ENCODE measurements at places on chromosomes 3 and 15.
A peak's percentile ranks its signal among the peaks of the same experiment; 100 is the strongest.

GRCh38 chr3:158679547-158680000, 7.1 kb upstream of the LXN start:
- no peak for DNase-seq

- no peak for DNase-seq
Observed at GRCh38 chr3:33791477-33792166, 6.8 kb upstream of the PDCD6IP start.

DNA sequence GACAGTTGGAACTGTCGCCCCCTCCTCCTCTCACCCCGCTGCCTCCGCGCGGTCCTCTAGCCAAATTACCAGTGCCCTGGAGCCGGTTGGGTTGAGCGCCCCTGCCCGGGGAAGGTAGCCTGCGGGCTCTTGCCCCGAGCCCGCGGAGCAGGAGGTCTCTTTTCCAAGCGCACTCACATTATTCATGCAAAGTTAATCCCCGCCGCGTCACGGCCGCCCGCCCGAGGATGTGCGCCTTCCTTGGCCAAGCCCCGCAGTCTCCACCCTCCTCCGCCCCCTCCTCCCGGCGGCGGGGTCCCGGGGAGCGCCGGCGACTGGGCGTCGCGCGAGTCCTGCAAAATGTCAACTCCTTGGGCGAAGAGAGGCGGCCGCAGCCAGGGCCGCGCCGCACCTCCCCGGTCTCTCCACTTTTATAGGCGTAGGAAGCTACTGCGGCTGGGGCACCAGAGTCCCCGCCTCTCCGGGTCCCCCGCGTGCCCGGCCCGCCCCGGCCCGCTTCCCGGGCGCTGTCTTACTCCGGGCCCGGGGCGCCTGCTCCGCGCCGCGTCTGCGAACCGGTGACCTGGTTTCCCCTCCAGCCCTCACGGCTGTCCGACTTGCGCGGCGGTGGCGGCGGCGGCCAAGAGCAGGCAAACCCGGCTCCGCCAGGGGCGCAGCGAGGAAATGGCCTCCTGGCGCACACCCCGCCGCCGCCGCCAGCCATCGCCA, at the start of gene THRB:
Gene THRB (minus strand): TSS at position 233 of the 708 bp plus-strand sequence.
- no peak for DNase-seq

DNA sequence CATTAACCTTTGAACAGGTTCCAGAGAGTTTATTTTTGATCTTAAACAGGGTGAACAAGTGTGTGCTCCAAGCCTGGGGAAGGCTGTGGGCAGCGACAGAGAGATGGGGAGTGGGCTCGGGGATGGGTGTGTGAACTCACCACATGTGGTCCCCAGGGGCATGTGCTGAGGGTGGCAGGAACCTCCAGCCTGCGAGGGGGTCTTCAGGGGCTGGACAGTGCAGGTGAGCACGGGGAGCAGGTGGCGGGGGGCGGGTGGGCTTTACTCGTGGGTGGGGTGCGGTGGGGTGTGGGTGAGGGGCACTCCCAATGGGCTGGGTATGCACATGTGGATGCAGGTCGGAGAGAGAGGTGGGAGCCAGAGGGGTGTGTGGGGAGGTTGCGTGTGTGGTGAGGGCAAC, 9.6 kb upstream of the NTRK3 start:
- no peak for DNase-seq

DNA sequence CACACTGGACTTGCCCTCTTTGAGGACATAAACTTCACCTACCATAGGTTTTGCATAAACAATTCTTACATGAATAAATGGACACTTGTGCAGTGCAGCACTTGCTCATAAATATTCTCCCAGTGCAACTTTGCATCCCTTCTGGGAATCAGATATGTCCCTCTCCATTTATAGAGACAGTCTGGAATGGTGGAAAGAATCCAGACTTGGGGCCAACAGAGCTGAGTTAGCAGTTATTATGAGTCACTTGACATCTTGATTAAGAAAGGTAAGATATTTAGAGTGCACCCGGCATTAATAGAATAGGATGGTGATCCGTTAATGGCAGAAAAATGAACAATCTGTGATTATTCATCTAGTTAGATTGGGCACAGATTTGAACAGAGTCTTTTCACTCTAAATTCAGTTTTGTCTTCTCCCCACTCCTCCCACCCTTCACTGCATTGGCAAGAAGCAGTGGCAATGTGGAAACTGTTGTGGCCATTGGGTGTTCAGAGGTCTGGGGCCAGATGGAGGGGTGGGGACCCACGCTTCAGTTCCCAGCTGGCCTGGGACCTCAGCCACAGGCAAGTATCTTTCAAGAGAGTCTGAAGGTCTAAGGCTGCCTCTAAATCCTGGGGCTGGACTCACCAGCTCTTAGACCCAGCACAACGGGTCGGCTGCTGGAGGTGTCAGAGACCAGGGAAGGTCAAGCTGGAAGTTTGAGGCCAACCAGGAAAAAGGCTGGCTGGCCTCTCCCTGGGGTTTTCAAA, 58.9 kb upstream of the KY start:
- no peak for DNase-seq

DNA sequence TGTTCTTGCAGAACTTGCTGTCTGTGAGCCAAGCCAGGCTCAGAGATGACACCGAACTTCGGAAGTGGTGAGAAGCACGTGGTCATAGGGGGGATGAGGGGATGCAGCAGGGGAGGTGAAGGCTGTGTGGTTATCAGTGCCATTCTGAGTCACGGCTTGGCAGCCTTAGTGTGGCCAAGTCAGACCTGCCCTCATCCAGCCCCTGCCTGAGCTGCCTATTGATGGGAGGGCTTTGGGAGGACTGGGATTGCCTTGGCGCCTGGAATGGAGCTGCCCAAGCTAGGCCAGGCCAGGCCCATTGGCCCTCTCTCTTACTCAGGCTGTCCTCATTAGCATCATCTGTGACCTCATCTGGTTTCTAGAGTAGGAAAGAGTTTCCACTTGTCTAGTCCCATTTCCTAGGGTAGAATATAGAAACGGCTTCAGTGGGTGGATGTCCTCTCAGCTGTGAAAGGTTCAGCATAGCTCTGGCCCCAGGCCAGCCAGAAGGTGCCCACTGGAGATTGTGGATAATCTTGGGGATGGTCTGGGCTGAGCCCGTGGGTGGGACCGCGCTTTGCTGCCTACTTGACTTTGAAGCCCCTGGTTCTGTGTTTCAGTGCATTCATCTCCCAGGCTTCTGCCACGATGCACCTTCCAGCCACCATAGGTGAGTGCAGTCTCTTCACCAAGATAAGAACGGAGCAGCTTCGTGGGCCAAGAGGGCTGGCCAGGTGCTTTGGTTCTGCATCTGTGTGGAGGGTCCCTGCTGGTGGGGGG, 7.2 kb downstream of the FAH start:
- DNase-seq = no peak

DNA sequence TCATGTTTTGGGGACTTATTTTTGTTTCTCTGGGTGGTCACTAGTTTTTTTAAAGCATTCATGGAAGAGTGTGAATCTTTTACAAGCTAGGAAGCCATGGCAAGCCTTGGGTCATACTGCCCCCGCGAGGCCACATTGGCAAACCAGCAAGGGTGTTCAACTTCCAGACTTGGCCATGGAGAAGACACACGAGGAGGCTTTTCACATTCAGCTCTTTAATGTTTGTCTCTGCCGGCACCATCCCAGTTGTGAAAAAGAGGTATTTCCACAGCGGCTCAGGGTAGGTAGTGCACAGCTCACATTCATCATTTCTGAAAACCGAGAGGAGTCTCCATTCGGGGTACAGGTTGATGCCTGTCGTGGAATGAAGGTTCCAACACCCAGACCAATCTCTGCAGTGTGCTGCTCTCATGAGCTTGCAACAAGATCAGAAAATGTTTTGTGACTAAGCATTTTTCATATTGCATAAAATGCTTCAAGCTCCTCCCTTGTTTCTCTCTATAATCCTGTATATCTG, 7.7 kb downstream of the CCR5 start:
- DNase-seq = peak; percentile 56

GRCh38 chr15:75947092-75947491, 43.4 kb downstream of the FBXO22 start:
- DNase-seq = no peak

DNA sequence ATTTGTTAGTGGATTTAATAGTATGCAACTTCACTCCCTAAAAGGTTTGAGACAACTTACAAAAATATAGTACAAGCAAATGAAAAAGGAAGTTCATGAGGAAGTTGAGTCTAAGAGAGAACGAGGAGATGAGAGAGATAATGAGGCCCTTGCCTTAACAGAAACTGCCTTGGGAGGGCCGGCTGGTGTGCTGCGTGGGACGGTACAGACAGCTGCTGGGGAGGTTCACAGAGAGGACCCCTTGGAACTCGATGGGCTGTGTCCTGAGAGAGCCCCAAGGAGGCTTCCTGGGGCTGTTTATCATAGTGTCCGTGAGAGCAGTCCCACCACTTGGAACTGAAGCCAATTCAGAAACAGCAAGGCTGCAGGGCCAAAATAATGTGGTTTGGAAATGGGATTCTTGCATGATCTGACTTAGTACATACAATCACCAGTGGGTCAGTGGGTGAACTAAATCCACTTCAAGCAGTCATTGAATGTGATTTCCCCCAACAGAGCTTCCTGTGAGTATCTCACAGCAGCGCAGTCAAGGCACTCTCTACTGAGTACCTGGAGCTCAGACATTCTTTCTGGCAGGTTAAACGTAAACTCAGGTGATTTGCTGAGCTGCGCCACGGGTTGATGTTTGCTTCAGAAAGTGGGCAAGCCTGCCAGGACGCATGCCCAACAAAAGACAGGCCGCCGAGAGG, 90.8 kb downstream of the CRTC3 start:
- peak; percentile 50 for DNase-seq

DNA sequence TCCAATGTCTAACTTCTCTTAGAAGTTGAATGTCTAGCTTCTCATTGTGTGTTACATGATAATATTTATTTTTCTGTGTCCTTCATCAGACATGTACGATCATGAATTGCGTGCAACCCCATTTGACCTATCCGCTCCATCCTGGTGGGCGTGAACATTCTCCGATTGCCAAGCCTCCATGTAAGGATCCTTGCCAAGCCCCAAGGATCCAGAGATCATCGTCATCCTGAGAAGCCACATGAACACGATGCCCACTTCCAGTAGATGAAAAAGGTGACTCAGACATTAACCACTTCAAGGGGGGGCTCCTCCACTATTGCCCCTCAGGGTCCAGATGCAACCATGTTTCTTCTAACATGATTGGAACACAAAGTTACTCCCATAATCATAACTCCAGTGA, 25.5 kb upstream of the KNG1 start:
- DNase-seq = no peak

- no peak for DNase-seq
Observed at GRCh38 chr3:99638167-99638948, at the start of gene COL8A1. Gene COL8A1 (plus strand): TSS chr3:99638594. CDS start chr3:99790683, 152,089 bp downstream.

DNA sequence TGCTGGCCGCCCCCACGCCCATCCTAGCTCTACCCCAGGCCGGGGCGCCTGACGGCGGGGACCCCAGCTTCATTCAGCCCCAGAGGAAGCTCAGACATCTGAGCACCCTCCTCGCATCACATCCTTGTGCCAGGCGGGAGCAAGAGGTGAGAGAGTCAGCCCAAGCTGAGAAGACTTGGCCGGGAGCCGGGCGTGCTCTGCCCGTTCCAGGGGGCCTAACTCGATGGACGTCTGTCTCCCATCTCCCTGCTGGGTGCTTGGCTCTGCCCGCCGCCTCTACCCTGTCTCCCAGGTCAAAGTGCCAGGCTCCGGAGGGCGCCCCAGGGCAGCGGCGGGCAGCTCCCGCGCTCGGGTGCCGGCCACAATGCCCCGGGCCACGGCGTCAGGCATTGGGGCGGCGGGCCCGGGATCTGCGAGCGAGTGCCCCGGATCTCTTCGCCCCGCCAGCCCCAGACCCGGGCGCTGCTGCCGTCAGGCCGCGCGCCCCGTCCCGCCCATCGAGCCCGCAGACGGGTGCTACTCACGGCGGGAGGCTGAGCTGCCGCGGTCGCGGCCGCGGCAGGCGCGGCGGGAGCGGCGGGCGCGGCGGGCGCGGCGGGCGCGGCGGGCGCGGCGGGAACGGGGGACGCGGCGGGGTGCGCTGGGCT, 388 bp downstream of the DAPK2 start:
- no peak for DNase-seq

DNA sequence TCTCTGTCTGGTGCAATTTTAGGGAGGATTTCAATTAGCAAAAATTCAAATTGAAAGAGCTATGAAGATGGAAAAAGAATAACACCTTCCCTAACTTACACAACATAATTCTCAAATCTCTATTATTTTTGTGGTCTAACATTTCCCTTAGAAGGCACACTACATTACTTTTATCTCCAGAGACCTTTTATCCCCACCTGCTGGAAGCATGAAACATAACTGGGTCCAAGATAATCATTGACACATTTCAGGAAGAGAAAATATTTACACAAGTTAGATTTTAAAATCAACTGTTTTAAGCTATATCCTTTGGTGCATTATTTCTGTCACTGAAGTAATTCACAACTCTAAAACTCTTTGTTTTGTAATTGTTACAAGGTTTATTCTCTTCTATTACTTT, 779.5 kb downstream of the ROBO1 start:
- peak; percentile 5 for DNase-seq

DNA sequence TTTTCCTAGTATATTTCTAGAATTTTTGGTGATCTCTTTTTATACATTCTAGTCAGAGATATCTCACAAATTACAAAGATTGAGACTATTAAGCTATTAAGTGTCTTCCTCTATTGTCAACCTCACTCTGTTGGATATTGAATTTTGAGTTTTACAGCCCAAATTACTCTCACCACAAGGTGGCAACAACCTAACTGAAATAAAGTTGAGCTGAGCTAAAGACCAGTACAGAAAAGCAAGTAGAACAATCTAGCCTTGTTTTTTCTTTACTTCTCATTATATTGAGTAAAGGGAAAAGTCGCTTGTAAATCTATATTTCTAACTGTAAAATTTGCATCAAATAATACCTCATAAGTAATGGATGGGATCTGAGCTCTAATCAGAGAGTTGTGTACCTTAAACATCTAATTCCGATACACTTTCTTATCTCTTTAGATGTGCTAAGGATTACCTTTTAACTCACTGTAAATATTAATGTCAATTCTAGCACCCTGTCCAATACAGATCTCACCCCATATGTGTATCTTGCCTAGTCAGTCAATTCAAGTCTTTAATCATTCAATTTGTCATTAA, 13.6 kb upstream of the COMMD2 start:
- peak; percentile 69 for DNase-seq

DNA sequence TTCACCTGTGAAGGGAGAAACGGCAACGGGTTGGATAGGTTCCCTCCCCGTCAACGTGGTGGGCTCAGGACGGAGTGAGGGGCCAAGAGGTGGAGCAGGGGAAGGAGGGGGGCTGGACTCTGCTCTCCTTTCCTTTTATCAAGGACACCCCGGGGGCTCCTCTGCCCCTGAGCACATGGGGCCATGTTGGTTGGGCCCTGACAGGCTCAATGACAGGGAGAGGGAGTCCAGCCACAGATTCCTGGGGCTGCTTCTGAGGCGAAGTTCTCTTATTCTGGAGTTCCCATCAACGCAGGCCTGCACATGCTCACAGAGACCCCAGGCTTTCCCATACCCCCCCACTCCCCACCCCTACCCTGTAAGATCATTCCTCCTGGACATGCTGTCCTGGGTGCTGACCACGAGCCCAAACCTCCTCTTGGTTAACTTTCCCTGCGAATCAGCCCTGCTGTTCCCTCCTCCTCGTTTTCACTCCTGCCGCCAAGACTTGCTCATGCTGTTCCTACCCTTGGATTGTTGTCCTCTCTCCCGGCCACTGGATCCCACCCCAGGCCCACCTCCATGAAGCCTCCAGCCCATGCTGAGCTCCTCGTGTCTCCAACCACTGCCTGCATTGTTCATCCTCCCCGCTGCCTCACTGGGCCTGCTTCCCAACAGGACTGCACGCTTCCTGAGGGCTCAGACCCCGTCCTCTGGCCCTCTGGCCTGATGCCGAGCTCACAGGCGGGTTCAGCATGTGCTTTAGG, 61.2 kb downstream of the SENP2 start:
- DNase-seq = no peak

All from NAMALWA (cell line).